ENCODE measurements at places on chromosomes 1 and 21.

- DNase-seq: no peak
Measured at GRCh38 chr1:165849353-165850133, 22.1 kb downstream of the UCK2 start.

DNA sequence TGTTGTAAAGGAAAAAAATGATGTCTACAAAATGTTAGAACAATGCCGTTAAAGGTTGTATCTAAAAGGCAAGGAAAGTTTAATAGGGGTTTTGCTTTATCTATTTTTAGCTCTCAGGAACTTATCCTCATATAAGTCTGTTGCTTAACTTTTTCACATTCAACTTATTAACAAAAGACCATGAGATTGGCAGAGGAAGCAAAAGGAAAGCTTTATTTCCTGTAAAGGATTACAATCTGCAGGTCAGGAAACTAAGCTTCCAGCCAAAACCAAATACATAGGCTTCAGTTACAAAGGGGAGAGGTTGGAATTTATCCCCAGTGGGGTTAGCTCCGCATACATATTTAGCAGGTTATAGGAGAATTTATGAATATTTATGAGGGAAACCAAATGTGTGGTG, 58.7 kb upstream of the KIAA1614 start:
- no peak for DNase-seq

DNA sequence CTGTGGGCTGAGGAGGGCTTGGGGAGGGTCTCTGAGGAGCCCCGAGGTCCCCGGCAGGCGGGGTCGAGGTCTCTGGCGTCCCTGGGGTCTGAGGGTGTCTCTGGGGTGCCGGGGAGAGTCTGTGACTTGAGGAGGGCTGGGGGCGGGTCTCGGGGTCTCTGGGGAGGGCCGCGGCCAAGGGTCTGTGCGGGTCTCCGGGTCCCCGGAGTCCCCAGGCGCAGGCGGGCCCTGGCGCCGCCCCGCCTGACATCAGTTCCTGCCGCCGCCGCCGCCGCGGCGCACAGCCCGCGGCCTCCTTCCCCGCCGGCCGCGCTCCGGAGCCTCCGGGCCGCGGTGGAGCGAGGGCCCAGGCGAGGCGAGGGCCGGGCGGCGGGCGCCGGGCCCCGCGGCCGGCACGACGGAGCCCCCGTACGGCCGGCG, at the start of gene PLEKHM2:
Gene PLEKHM2 (plus strand): TSS at position 279 of the 420 bp plus-strand sequence. CDS start 239 bp downstream, outside the sequence.
- peak; percentile 47 for DNase-seq

DNA sequence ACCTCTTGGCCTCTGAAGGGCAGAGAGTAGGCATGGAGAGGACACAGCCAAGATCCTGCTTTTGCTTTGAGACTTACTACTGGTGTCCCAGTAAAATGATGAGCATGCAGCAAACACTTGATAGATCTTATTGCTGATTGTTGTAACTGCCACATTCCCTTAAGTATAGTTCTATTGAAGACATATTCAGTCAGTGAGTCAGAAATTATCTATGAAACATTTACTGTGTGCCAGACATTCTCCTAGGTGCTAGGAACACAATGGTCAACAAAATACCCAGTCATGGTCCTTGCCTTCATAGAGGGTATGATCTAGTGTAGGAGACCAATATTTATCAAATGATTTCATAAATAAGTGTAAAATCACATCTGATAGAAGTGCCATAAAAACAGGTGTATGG, 13.6 kb downstream of the STYXL2 start:
- no peak for DNase-seq

GRCh38 chr1:206809504-206810084, 37.3 kb upstream of the IL10 start:
- DNase-seq: no peak

DNA sequence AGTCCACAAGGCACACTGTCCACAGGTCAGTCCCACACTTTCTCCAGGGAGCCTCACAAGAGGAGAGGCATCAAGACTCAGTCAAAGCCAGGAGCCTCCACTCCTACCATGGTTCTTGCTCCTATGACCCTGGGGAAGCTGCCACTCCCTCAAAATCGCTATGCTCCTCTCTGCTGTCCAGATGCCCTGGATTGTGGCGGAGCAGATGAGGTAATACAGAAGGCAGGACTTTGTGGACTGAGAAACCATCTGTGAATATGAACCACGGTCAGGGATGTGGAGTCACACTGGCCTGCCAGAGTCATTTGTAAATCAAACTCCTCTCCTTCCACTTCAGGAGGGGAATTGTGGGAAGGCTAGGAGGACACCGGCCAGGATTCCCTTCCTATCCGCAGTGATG, 20.6 kb downstream of the VWA5B1 start:
- DNase-seq: no peak

- DNase-seq: no peak
Measured at GRCh38 chr1:35282172-35282571, 13.7 kb downstream of the ZMYM4 start.

DNA sequence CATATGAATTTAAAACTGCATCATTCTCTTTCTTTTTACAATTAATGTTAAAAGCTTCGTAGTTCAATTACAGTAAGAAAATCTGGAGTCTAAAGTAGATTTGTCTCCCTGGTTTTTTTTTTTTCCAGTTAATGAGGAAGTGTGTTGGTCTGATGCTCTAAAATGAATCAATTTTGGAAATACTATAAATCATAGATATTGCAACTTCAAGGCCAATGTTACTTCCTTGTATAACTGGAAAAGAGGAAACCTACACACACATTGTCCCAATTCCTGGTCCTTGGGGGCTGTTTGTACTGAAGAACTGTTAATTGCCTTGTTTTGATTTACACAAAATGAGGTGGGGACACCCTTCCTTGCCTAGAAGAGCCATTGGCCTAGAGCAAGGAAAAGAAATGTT, 107.2 kb downstream of the RGS2 start:
- no peak for DNase-seq

- DNase-seq: no peak
Measured at GRCh38 chr1:86504137-86504479, 35.4 kb downstream of the CLCA1 start.

DNA sequence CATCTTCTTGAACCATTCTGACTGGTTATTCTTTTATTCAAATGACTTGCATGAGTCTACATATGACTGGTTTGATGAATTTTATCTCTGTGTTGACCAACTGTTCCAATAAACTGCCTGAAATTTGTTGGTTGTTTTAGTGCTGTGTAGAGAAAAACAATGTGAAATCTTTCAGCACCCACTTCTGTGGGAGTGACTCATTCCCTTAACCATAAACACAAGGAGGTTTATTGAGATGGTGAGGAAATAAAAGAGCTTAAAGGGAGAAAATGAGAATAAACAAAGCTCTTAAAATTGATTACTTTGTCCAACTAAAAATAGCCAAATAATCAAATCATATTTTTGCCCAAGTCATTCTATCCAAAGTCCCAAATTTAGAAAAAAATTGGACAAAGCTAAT, 341.1 kb downstream of the TGFB2 start:
- no peak for DNase-seq

DNA sequence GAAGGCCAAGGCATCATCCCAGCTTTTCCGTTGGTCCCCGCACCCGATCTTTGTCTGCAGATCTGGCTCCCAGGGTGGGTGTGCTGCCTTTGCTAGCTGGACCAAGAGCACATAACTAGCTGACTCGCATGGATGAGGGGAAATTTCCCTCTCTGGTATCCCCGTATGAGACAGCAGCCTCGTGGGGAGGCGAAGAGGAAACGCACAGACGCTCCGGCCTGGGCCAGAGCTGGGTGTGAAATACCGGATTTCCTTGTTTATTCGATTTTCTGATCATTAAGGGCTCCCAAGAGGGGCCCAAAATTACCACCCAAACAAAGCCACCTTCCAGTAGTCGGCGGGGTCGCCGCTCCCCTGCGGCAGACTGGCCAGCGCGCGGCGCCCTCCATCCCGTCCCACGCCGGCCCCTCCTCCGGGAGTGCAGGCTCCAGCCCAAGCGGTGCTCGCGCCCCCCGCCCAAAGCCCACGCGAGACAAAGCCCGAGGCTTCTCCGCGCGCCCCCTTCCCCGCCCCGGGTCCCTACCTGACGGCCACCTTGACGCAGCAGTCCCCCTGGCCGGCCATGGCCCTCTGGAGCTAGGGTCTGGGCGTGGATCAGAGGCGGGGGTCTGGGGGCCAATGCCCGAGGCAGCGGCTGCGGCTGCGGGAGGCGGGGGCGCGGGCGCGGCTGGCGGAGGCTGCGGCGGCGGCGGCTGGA, 546 bp downstream of the KIF21B start:
- peak; percentile 59 for DNase-seq

GRCh38 chr1:19644681-19645410, 735 bp downstream of the NBL1 start:
- peak; percentile 60 for DNase-seq

DNA sequence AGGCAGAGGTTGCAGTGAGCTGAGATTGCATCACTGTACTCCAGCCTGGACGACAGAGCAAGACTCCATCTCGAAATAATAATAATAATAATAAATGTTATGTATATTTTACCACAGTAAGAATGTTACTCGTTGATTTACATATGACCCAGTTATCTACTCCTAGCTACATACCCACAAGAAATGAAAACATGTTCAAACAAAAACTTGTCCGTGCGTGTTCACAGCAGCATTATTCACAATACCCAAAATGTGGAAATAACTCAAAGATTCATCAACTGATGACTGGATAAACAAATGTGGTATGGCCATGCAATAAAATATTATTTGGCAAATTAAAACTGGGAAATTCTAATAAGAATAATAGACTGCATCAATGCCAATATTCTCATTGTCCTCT, 31.7 kb upstream of the ENSA start:
- DNase-seq: no peak

GRCh38 chr1:170241266-170241851, 95.6 kb downstream of the NTMT2 start:
- DNase-seq: no peak

DNA sequence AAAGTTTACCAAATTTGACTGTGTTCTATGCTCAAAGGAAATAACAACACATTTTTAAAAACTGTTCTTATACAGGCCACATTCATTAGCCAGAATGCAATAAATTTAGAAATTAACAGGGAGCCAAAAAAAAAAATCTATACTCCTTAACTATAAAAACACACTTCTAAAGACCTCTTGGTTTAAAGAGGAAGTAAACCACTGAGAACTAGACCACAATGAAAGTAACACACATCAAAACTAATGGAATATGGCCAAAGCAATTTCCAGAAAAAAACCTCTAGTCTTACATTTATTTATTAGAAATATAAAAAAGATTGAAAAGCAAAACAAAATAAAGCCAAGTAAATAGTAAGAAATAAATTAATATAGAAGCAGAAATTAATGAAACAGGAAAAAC, 48.9 kb upstream of the GADD45A start:
- DNase-seq: no peak

DNA sequence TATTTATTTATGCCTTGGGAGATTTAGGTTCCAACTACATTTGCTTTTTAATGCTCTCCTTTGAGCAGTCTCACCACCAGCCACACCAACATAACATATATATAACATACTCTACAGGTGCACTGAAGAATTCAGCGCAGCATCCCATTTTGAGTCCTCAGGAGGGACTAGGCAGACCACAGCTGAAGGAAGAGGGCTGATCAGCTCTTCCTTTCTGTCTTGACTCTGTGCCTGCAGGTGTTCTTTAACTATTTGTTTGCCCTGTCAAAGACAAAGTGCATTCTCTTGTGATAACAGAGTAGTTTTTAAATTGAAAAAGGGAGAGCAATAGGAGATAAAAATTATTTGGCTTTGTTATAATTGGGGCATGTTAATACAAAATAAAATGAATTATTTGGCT, 17.0 kb downstream of the HIPK1 start:
- no peak for DNase-seq

DNA sequence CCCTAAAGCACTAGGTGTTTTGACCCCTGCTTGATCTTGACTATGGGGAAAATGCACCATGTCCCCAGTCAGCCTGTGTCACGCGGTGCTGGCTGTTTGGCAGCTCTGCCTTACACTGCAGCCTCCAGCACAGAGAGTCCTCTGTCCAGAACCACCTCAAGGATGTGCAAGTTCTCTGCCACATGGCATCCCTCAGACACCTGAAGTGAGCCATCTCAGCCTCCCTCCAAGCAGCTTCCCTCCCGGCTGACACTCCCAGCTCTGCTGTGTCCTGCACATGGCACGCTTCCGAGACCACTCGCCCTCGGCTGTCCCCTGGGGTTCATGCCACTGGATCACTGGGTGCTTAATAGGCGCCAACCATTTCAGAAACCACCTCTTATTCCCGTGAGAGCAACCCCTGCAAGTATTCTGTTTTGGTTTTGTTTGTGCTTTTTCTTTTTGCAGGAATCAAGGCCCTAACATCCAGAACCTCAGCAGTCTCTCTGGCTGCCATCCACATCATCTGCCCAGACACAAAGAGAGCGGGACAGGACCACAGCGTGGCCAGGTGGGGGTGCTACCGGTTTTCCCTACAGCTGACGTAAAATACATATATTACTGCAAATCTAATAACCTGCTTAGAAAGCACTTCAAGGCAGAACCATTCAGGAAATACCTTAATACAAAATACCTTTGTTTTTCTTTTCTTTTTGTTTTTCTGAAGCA, 45.7 kb downstream of the CAPZB start:
- no peak for DNase-seq

- DNase-seq: no peak
Measured at GRCh38 chr1:18781031-18781430, 78.4 kb downstream of the TAS1R2 start.

DNA sequence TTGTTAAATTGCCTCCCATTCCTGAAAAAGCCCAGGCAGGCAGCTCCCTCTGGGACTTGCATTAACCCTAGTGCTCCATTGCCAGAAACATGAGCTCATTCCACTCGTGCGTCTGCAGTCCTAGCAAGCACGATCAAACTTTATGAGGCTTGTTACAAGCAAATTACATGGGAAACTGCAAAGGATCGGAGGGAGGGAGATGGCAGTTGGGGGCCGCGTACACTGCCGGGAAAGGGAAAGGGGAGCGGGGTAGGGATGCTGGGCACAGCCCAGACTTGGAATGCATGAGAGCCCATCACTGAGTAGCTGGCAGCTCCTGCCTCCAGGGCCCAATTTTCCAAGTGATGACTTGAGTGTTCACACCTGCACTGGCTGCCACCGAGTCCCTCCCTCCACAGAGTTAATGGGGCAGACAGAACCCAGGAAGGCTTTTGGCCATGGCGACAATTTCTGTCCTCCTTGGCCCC, 169.9 kb downstream of the BRINP2 start:
- no peak for DNase-seq

- no peak for DNase-seq
Measured at GRCh38 chr1:154408174-154408777, 3.1 kb downstream of the IL6R start.

GRCh38 chr1:61230523-61230922, 148.2 kb downstream of the NFIA start:
- no peak for DNase-seq

- no peak for DNase-seq
Measured at GRCh38 chr1:196951711-196952394, 8.3 kb downstream of the CFHR2 start.

DNA sequence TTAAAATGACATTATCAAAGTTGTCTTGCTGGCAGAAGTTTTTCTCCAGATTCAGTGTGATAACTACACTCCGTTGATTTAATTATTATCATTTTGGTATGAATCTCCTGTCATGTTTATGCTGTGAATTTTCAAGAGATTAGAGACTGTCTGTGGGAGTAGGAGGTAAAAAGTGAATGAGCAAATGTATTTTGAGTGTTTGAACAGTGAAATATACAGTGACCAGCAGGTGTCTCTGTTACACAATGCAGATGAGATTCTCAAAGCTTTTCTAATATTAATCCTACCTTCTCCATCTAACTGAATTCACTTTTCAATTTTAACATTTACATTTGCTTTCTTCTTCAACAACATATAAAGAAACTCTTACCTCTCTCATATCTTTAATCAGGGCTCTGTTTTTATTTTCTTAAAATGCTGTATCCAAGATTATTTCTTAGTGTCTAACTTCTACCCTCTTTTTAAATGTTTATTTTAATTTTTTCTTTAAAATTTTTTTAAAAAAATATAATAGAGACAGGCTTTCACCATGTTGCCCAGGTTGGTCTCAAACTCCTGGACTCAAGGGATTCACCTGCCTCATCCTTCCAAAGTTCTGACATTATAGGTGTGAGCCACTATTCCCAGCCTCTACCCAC, 20.9 kb upstream of the HSPA13 start:
- DNase-seq: no peak
